ENCODE measurements at places on chromosomes 5 and 9. TPM values are rescaled to one million over a fixed set of nuclear protein-coding genes. Genes with fewer than 3 reads are reported as not detected.

DNA sequence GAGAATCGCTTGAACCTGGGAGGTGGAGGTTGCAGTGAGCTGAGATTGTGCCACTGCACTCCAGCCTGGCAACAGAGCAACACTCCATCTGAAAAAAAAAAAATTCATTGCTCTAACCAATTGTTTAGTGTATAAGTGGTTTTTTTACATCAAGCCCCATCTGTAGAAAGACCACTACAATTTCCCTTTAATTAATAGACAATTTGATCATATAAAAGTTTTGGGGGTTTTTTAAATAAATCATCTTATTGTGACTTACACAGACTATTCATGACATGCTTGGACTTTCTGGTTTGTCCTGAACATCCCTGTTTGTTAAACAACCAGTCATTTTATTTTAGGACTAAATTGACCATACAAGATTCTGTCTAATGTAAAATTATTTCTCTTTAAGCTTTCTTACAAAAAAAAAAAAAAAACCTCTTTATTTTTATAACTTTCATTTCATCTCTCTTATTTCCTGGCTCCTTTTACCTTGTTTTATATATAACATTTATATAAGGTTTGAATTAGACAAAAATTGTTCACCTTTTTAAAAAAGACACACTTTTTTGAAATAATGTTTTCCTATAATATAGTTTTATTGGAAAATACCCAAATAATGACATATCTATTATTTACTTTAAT lies 9.8 kb upstream of the FANCC start:
- DNase-seq = no peak

GRCh38 chr5:150052226-150052955 lies 34.0 kb downstream of the CSF1R start:
- no peak for DNase-seq

- DNase-seq = no peak
Measured at GRCh38 chr9:19018201-19018600, 14.8 kb downstream of the SAXO1 start.

GRCh38 chr5:110256298-110256697 lies 470.2 kb downstream of the TMEM232 start:
- no peak for DNase-seq

DNA sequence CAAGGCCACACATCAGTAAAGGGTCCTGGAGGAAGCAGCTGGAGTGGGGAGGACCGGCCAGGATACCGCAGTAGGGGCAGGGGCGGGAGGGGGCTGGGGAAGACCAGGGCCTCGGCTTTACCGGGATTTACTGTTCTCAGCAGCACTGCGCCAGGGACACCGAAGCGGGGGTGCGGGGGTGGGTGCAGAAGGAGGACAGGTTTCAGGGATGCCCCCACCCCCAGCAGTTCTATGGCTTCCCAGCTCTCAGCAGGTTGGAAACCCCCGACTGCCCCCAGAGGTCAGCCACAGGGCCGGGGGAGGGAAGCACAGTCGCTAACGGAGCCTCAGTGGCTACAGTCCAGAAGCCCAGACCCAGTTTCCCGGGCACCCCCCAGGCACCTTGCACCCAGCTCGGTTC lies 21.3 kb downstream of the NR5A1 start:
- no peak for DNase-seq

GRCh38 chr5:39420482-39421145 lies 4.2 kb downstream of the DAB2 start:
- peak; percentile 27 for DNase-seq

DNA sequence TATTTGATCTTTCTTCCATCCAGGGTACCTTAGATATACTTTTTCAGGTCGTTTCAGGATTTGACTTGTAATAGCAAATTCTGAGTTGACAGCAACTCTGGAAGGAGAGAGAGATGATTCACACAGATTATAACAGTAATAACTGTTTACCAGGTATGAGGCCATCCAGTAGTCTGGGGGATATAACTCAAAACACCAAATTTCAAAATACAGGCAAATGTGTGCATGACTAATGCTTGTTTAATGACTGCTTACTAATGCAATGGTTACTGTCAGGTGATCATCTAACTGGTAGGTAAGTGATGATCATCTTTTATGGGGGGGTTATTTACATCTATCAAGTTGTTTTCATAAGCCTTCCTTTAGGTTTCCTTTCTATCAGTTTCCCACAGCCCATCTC lies 412.3 kb downstream of the MAT2B start:
- no peak for DNase-seq

- no peak for DNase-seq
Measured at GRCh38 chr5:141272906-141273305, 27.7 kb downstream of the PCDHB15 start.

GRCh38 chr9:100662122-100662521 lies 84.2 kb downstream of the CAVIN4 start:
- no peak for DNase-seq

GRCh38 chr5:41071975-41072374 lies 833 bp upstream of the MROH2B start:
- no peak for DNase-seq

CYLC2 gene
- not detected for total RNA-seq

STC2 gene
- 6.6 TPM for total RNA-seq

MLANA gene
- total RNA-seq = not detected

OR1N2 gene
- not detected for total RNA-seq

UCK1 gene
- total RNA-seq = 52.1 TPM

VCAN gene
- total RNA-seq = 9.7 TPM

Data from thyroid gland (tissue), 4 donors.